ENCODE measurements at places on chromosomes 2 and 18. TPM values are rescaled to one million over a fixed set of nuclear protein-coding genes. Genes with fewer than 3 reads are reported as not detected.

GRCh38 chr2:42010743-42011298 lies 37.0 kb upstream of the PKDCC start:
- no peak for DNase-seq
- H3K27ac ChIP-seq: no peak overlapping the region
- H3K27me3 ChIP-seq: no peaks in the 10 kb centered on the region
- H3K4me3 ChIP-seq: no peak overlapping the region

- no peak for DNase-seq
- H3K36me3 ChIP-seq: no peaks in the 10 kb centered on the region
- H3K4me1 ChIP-seq: no peaks in the 10 kb centered on the region
- H3K27me3 ChIP-seq: no peaks in the 10 kb centered on the region
Measured at GRCh38 chr2:149466635-149467034, 120.9 kb downstream of the MMADHC start.

DNA sequence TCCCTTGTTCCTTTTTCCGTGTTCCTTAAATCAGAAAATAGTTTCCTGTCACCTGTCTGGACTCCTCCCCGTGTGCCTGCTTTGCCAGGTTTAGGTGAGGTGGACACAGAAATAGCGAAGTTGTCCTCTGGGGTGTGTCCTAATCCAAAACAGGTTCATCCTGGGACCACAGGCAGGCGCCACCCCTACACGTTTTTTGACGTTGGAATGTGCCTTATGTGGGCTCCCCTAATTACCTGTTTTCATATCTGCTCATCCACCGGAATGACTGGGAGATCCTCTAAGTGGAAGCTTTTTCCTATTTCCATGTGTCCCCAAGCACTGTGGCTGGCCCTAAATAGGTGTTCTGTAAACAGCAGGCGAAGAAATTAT lies 49.0 kb upstream of the PAIP2B start:
- H3K27me3 ChIP-seq: no peaks in the 10 kb centered on the region
- no peaks in the 10 kb centered on the region for H3K36me3 ChIP-seq
- peak overlapping the region; percentile 96 for H3K27ac ChIP-seq

DNA sequence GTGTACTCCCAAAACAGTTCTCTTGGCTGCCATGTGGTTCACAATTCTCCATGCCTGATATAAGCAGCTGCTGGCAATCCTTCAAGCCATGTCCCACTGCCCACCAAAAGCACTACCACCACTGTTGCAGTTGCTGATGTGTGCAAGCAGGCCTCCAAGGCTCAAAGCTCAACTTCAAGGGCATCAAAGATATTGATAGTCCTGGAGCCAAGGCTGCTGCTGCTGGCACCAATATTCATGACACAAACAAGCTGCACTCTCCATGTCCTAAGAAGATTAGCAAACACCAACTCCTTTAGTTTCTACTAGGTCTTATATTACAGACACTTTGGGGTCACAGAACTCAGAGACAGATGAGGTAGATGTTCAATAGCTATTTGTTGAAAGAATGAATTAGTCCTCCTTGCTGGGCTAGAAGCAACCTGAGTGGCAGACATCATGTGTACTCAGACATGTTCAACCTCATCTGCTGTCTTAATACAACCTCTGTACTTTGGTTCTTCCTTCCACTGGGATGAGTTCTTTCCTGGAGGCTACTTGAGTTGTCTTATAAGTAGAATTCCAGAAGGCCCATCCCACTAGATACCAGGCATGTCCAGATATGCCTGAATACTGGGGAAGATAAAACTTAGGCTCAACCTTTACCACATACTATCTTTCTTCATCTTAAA lies 104.5 kb upstream of the UGP2 start:
- no peak for DNase-seq
- peak overlapping the region; percentile 38 for H3K27ac ChIP-seq
- H3K4me3 ChIP-seq: no peak overlapping the region
- H3K36me3 ChIP-seq: no peaks in the 10 kb centered on the region

The CCDC150 gene
- total RNA-seq: not detected

DNA sequence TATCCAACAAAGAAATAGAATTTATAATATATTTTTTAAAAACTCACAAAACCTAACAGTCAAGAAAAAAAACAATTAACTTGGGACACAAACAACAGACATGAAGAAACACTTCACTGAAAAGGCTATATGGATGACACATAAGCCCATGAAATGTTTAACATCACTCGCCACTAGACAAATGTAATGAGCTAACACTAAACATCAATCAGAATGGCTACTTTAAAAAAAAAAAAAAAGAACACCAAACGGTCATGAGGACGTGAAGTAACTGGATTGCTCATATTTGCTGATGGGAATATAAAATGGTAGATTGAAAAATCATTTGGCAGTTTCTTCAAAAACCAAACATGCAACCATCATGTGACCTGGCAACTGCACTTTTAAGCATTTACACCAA lies 97.3 kb upstream of the RGPD4 start:
- no peak for DNase-seq
- no peaks in the 10 kb centered on the region for H3K27me3 ChIP-seq
- no peak overlapping the region for H3K4me3 ChIP-seq
- no peak overlapping the region for H3K27ac ChIP-seq
- H3K4me1 ChIP-seq: no peaks in the 10 kb centered on the region

The FNDC4 gene
- 3.1 TPM for total RNA-seq

DNA sequence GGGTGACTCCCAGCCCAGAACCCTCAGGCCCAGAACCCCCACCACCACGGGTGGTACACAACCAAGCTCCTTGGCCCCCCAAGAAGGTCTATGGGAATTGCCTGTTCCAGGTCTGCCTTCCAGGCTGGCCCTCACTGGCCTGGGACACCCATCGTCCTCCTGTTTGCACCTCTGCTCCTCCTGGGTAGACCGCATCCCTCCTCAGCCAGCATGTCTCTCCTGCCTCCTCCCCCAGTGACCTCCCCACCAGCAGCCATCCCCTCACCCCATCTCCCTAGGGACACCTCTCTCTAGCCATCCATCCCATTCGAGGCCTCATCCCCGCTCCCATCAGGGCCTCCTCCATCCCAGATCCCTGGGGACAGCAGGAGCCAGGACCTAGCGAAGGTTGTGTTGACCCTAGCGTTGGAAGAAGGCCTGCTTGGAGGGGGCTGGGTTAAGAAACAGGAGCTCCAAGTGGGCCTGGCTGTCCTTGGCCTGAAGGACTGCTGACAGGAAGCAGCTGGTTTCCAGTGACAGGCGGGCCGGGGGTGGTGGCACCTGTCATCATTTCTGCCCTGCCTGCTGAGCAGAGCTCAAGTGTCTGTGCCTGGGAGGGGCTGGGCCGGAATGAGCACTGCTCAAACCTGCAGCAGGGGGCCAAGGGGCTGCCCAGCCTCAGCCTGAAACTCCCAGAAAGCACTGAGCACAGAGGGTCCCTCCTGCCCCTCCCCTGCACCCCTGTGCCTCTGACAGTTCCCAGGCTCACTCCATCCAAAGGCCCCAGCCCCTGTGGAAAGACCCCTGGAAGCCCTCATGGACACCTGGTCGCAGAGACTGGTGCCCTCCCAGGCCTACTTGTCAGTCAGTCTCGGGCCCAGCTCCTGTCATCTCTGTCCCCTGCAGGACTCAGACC lies 96.0 kb upstream of the OTOS start:
- DNase-seq: peak; percentile 98
- peaks cover 44% of the 10 kb centered on the region for H3K4me1 ChIP-seq
- H3K27ac ChIP-seq: peak overlapping the region; percentile 98
- no peak overlapping the region for H3K4me3 ChIP-seq
- no peaks in the 10 kb centered on the region for H3K27me3 ChIP-seq

- H3K4me1 ChIP-seq: no peaks in the 10 kb centered on the region
- DNase-seq: no peak
- H3K4me3 ChIP-seq: no peak overlapping the region
Measured at GRCh38 chr18:54877076-54877475, 48.8 kb downstream of the RAB27B start.

The PROKR1 gene
- total RNA-seq: 0.09 TPM

- no peak overlapping the region for H3K27ac ChIP-seq
- H3K36me3 ChIP-seq: no peaks in the 10 kb centered on the region
- no peak for DNase-seq
- no peaks in the 10 kb centered on the region for H3K4me1 ChIP-seq
- H3K27me3 ChIP-seq: no peaks in the 10 kb centered on the region
Measured at GRCh38 chr18:60654298-60654697, 281.7 kb upstream of the MC4R start.

DNA sequence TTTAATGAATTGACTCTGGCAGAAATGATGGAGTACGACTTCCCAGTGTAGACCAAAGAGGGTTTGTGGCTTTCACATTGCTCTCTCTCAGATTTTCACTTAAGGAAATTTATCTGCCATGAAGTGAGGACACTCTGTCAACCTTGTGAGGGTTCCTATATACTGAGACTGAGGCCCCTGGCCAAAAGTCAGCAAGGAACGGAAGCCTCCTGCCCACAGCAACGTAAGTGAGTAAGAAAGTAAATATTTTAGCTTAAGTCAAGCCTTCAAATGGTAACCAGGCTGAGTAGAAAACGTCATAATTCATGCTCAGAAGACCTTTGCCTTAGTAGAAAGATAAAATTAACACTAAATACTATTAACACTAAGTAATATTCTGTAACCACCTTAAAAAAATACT lies 1080.5 kb upstream of the ACVR2A start:
- no peaks in the 10 kb centered on the region for H3K4me1 ChIP-seq
- no peak for DNase-seq
- H3K4me3 ChIP-seq: no peak overlapping the region
- H3K27me3 ChIP-seq: no peaks in the 10 kb centered on the region
- H3K27ac ChIP-seq: no peak overlapping the region

The NAT8 gene
- total RNA-seq: not detected

The RPRM gene
- total RNA-seq: not detected

The SS18 gene
- 25.0 TPM for total RNA-seq

The TMEM37 gene
- 0.49 TPM for total RNA-seq

The TOGARAM2 gene
- total RNA-seq: 18.8 TPM

GRCh38 chr2:195674491-195675221 lies 17.6 kb downstream of the SLC39A10 start:
- DNase-seq: no peak
- H3K36me3 ChIP-seq: no peaks in the 10 kb centered on the region
- no peak overlapping the region for H3K27ac ChIP-seq
- no peaks in the 10 kb centered on the region for H3K4me1 ChIP-seq
- H3K4me3 ChIP-seq: no peak overlapping the region

The ELMOD3 gene
- 22.7 TPM for total RNA-seq

GRCh38 chr2:137838255-137839092 lies 125.8 kb upstream of the HNMT start:
- no peaks in the 10 kb centered on the region for H3K36me3 ChIP-seq
- H3K4me1 ChIP-seq: no peaks in the 10 kb centered on the region
- H3K4me3 ChIP-seq: no peak overlapping the region
- no peaks in the 10 kb centered on the region for H3K27me3 ChIP-seq

DNA sequence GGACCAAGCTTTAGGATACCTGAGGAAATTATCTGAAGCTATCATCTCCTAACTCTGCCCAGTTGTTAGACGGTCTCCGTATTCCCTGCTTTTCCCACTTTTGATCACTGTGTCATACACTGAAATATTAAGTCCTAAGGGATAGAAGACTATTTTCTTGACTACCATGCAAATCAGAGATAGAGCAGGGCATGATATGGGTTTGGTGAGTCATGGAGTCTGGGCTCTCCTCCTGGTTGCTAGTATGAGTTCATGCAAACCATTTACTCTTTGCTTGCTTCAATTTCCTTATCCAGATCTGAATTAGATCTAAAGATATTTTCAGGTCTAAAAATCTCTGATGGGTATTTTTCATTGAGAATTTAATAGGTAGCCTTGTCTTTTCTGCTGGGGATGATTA lies 55.0 kb downstream of the EHBP1 start:
- no peaks in the 10 kb centered on the region for H3K4me1 ChIP-seq
- H3K4me3 ChIP-seq: no peak overlapping the region
- H3K36me3 ChIP-seq: no peaks in the 10 kb centered on the region
- H3K27ac ChIP-seq: no peak overlapping the region
- H3K27me3 ChIP-seq: no peaks in the 10 kb centered on the region

The SERPINB11 gene
- total RNA-seq: not detected

GRCh38 chr2:95052804-95053479 lies 27.4 kb downstream of the MAL start:
- H3K4me3 ChIP-seq: no peak overlapping the region
- no peaks in the 10 kb centered on the region for H3K36me3 ChIP-seq
- no peaks in the 10 kb centered on the region for H3K27me3 ChIP-seq
- H3K4me1 ChIP-seq: no peaks in the 10 kb centered on the region

DNA sequence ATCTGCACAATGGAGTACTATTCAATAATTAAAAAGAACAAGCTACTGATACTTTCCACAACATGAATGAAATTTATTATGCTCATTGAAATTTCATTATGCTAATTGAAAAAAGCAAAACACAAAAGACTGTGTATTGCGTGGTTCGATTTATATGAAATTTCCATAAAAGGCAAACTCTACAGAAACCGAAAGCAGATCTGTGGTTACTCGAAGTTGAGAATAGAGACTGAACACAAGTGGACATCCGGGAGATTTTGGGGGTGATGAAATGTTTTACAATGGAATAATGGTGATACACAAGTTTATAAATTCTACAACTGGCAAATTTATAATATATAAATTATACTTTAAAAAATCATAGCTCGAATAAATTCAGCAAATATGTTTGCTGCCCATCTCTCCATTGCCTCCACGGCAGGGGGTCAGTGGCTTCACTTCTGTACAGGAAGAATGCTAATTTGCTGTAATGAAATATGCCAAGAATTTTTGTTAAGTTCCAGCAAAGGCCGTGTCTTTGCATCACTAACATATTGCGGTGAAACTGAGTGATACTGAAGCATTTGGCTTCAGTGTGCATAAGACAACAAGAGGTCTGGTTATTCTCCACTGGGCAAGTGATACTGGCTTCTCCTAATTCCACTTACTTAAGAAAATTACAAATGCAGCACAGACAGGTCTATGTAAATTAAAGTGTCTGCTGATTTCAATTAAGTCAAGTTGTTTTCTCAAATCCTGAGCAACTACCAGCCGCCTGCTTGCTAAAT lies 96.7 kb downstream of the TMEM163 start:
- H3K27me3 ChIP-seq: no peaks in the 10 kb centered on the region
- no peak overlapping the region for H3K27ac ChIP-seq
- no peak for DNase-seq
- no peaks in the 10 kb centered on the region for H3K4me1 ChIP-seq
- H3K36me3 ChIP-seq: no peaks in the 10 kb centered on the region

Data from gastrocnemius medialis (tissue), 4 donors.